Stimulated activated CD4-positive, alpha-beta T cell treated with anti-CD3 and anti-CD28 coated beads, TNF-alpha, amount 100 ng/mL, for 1 hour (primary cell): ENCODE measurements at places on chromosomes 2 and 18.

GRCh38 chr2:101175991-101176390 lies 24.8 kb upstream of the TBC1D8 start:
- DNase-seq: no peak

- DNase-seq: no peak
These were observed 93.7 kb downstream of the TMEM17 start for GRCh38 chr2:62412347-62412742.

DNA sequence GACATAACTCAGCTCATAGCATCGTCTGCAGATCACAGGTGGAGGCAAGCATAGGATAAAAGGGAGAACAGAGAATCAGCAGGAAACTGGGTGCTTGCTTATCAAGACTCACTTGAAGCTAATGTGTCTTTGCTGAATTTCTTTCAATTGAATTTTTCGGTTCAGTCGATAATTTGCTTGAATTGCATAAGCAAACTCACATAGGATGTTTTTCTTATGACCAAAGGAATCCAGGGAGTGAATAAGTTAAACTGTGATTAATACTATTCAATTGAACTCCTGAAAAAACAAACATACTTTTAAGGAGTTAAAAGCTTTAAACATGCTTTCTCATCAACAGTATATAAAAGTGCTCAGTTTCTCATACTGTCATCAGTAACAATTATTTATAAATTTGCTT lies 707.1 kb upstream of the ACVR2A start:
- no peak for DNase-seq

DNA sequence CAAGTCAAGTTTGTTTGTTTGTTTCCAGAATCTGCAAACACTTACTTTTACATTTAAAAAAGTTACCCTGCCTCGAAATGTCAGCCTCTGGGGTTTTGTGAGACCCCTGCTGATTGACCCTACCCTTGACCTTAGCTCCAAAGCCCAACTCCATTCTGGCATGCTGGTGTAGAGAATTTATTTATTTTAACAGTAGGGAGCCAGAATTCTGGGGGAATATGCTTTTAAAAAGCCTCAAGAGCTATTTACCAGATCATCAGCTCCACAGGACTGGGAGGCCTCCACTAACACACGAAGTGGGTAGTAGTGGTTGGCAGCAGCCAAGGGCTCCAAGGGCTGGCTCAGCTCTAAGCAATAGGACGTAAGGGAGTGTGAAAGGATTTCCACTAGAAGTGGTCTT lies 23.2 kb upstream of the GREB1L start:
- no peak for DNase-seq

- no peak for DNase-seq
These were observed 12.5 kb downstream of the WIPF1 start for GRCh38 chr2:174585146-174585545.

GRCh38 chr2:56357655-56358295 lies 174.0 kb downstream of the CCDC85A start:
- no peak for DNase-seq
